ENCODE measurements at places on chromosomes 1 and 21. TPM values are rescaled to one million over a fixed set of nuclear protein-coding genes. Genes with fewer than 3 reads are reported as not detected.

DNA sequence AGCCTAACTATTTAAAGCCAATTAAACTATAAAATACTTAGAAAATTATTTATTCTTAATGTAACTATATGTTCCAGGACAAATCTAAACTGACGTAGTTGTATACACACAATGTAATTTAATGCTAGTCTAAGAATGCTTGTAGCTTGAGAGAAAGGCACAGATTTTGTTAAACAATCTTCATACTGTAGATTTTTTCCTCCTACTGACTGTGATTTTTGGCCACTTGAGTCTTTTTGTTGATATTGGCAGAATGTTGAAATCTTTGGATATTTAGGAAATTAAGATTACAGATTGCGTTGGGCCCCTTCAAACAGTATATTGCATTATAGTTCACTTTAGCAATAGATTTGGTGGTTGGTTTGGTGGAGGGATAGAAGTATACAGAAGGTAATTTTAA is 40.5 kb downstream of the ATF3 start:
- DNase-seq: no peak

DNA sequence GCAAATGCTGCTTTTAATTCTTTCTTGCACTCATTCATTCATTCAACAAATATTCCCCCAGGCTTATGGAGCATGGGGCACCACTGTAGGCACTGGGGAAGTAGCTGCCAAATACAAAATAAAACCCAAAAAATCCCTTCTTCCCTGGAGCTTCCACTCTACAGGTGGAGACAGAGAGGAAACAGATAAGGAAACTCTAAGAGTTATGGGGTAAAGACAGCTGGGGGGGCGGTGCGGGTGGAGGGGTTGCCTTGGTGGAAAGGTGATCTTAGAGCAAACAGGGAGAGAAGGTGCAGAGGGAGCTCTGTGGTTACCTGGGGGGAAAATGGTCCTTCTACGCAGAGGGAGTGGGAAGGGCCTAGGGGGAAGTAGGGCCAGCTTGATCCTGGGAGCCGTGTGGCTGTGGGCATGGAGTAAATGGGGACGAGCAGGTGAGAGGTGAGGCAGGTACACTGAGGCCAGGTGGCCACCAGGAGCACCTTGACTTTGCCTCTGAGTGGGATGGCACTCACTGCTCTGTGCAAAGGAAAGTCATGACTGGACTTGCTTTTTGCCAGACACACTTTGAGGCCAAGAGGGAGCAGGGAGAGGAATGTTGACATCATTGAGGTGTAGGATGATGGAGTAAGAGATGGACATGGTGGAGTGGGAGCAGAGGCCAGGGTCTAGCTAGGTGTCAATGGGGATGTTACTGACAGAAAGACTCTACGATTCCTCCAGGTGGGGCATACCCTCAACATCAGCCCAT is 152.0 kb downstream of the ETS2 start:
- no peak for DNase-seq

CHD5 gene
- polyA plus RNA-seq: 0.39 TPM

DNA sequence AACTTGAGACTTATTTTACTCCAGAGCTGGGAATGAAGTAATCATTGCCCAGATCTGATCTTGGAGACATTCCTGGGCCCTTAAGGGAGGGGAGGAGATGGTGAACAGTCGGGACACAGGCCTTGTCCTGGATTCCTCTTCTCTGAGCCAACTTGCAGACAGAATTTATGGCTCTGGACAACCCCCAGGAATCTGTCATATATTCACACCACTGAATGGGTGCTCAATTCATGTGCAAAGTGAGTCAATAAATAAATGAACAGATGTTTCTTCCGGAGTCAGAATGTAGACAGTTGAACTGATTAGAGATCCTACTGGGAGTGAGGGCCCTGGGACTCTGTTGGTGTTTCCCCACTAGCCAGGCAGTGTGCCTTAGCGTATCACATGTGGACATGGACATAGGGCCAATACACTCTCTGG is 2.6 kb downstream of the TUFT1 start:
- no peak for DNase-seq

TGFBR3 gene
- 132 TPM for polyA plus RNA-seq

DNA sequence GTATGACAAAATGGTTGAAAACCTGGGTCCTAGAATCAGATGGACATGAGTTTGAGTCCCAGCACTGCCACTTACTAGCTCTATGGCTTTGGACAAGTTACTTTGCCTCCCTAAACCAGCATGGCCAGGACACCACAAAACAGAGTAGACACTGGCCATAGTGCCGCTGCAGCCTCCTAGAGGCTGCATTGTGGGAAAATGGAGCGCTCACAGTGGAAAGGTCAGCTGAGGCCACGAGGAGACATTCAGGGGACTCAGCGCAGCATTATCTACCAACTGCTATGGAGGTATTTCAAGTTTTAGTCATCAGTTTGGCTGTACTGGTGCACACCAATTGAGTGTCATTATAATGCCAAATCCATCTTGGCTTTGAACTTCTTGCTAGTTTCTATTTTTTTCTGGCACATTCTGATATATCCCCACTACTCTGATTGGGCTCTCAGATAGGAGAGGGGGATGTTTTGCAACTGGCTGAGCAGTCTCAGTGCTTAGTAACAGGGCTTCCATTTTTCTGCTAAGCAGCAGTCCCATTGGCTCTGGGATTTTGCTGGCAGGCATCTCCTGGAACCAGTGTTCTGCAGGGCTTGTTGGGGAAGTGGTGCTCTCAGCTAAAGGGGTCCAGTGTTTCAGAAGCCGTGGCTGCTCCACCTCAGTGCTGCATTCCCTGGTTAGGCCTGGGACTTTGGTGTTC is 16.2 kb downstream of the NT5C1A start:
- no peak for DNase-seq

GRCh38 chr1:203065191-203065590 is 20.6 kb downstream of the MYOG start:
- DNase-seq: no peak

GRCh38 chr1:53317646-53318539 is 10.0 kb downstream of the LRP8 start:
- no peak for DNase-seq

EFNA4 gene
- polyA plus RNA-seq: 18.0 TPM

DNA sequence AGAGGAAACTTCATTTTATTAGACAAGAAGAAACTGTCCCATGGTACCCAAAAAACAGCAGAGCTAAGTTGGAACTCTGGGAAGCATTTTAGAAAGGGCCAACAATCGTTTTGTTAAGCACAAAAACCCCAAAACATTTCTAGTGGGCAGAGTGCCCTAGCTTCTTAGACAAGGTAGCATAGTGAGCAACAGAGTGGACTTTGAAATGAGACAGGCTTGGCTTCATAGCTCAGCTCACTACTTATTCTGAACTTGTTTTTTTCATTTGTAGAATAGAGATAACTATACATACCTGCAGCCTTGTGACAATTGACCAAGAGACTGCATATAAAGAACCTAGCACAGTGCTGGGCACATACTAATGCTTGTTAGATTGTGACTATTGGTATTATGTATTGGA is 50.1 kb downstream of the HLX start:
- no peak for DNase-seq

ZNF648 gene
- 0.23 TPM for polyA plus RNA-seq

SLC44A3 gene
- 83.5 TPM for polyA plus RNA-seq

DNA sequence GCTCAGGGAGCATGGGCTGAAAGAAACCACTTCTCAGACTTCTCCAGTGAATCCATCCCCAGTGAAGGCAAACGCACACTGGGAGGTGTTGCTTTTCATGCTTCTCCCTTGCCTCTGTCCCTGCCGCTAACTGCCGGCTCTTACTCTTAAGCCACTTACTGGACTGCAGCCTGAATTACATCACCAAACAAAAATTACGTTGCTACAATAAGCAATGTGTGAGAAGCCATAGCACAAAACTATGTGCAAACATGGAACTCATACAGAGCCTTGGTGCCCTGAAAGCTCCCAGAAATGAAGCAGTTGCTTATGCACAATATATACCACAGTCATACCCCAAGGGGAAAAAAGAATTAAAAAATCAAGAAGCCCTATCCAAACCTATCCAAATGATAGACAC is 375.2 kb downstream of the KCNH1 start:
- no peak for DNase-seq

ABCA4 gene
- 6.0 TPM for polyA plus RNA-seq

GRCh38 chr1:37288900-37289299 is 185.5 kb upstream of the ZC3H12A start:
- DNase-seq: no peak

TMEM269 gene
- 1.1 TPM for polyA plus RNA-seq

GRCh38 chr21:31354604-31355443 is 10.8 kb upstream of the TIAM1 start:
- no peak for DNase-seq

GRCh38 chr1:8212580-8213031 is 105.3 kb upstream of the SLC45A1 start:
- no peak for DNase-seq

- DNase-seq: no peak
Observed at GRCh38 chr1:80023358-80023757, 1016.8 kb upstream of the ADGRL4 start.

MFAP2 gene
- polyA plus RNA-seq: 182 TPM

AMY1B gene
- 0.17 TPM for polyA plus RNA-seq

DNA sequence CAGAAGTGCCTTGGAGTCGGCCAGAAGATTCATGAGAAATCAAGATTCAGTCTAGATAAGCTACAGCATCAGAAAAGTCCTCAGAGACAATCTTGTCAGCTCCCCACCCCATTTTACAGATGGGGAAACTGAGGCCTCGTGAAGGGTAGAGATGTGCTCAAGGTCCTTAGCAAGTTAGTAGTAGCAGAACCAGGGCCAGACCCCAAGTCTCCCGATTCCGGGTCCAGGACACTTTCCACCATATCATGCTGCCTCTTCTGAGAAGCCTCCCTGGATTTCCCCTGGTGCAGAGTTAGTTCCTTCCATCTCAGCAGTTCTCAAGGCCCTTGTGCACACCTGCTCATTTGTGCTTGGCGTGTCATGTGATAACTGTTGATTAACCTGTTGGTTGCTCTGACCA is 91.5 kb upstream of the ACTL8 start:
- DNase-seq: no peak

DNA sequence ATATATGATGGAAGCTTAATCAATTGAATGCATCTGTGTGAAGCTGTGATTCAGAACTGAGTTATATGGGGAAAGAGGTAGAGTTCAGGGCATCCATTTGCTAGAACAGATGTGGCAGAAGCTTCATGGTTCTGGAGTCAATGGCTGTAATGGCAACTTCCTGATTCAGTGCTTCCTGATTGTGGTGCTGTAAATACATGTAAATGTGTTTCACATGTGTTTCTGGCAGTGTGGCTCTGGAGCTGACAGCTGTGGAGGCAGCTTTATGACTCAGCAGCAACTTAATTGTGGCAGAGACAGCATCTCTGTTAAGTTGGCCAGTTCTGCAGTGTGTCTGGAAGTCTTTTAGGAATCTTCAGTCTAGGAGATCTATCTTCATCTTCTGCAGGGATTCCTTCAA is 226.6 kb upstream of the ZRANB2 start:
- DNase-seq: no peak

DNA sequence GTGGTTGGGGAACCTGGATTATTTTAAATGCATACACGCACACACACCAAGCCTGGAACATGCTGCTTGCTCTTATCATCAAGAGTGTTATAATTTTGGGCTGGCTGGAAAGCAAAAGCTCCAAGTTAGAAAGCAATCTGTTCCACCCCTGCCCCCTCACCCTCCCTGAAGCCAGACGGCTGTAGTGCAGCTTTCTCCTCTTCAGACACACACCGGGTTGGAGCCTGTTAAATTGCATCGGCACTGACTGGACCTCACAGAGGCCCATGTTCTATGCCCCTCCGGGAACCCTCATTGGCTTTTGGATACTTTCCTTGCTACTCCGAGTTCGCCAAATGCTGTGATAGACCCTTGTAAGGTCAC is 90.6 kb upstream of the KCNJ15 start:
- no peak for DNase-seq

FLG2 gene
- polyA plus RNA-seq: 0.14 TPM

GRCh38 chr1:73674945-73675561 is 522.9 kb downstream of the LRRIQ3 start:
- no peak for DNase-seq

- DNase-seq: no peak
Observed at GRCh38 chr21:44952116-44952928, 12.5 kb downstream of the SLX9 start.

AIM2 gene
- polyA plus RNA-seq: 0.19 TPM

TMEM51 gene
- 18.2 TPM for polyA plus RNA-seq

- DNase-seq: no peak
Observed at GRCh38 chr1:111195002-111195684, 5.3 kb downstream of the DENND2D start.

GRCh38 chr1:89125913-89126580 is at the start of gene GBP2:
Gene GBP2 (minus strand): TSS chr1:89126114. CDS start chr1:89121966, 4,148 bp downstream.
- DNase-seq: no peak

GRCh38 chr1:223678841-223679240 is 13.3 kb upstream of the CAPN8 start:
- DNase-seq: no peak

SMAP2 gene
- polyA plus RNA-seq: 26.7 TPM

- no peak for DNase-seq
Observed at GRCh38 chr1:29883986-29884385, 647.7 kb downstream of the PTPRU start.

KAZN gene
- 31.5 TPM for polyA plus RNA-seq

GRCh38 chr1:87983841-87984240 is 655.2 kb downstream of the LMO4 start:
- no peak for DNase-seq

TDRD10 gene
- 1.0 TPM for polyA plus RNA-seq

ST6GALNAC5 gene
- polyA plus RNA-seq: 4.0 TPM

- no peak for DNase-seq
Observed at GRCh38 chr1:166165661-166166328, 1.0 kb downstream of the FAM78B start.

EDARADD gene
- polyA plus RNA-seq: 7.6 TPM

GRCh38 chr21:29430030-29430429 is 131.3 kb downstream of the BACH1 start:
- DNase-seq: no peak

GRCh38 chr1:205800427-205800826 is 12.6 kb downstream of the SLC41A1 start:
- DNase-seq: no peak

- no peak for DNase-seq
Observed at GRCh38 chr1:58430421-58431275, 115.9 kb downstream of the OMA1 start.

FCRL5 gene
- 0.10 TPM for polyA plus RNA-seq

WLS gene
- polyA plus RNA-seq: 170 TPM

CACNA1S gene
- polyA plus RNA-seq: 0.51 TPM

Measured in right renal cortex interstitium (tissue), 3 donors.